ENCODE measurements at places on chromosomes 13 and 19.
A peak's percentile ranks its signal among the peaks of the same experiment; 100 is the strongest.

GRCh38 chr19:42619271-42619670 is 24.5 kb upstream of the CEACAM8 start:
- DNase-seq: no peak

DNA sequence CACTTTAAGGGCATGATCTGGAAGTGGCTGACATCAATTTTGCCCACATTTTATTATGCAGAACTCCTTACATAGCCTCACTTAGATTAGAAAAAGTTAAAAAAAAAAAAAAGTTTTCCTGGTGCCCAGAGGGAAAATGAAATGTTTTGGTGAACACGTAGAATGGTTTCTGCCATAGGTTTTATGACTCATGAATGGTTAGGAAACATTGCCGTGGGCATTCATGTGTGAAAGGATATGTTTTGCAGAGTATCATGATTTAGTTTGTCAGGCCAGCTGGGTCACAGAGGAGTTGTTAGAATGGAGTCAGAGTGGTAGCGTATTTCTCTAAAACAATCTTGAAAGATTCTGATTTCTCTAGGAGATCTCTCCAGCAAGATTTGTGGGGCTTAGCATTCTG is 133.8 kb downstream of the MRPL57 start:
- no peak for DNase-seq

DNA sequence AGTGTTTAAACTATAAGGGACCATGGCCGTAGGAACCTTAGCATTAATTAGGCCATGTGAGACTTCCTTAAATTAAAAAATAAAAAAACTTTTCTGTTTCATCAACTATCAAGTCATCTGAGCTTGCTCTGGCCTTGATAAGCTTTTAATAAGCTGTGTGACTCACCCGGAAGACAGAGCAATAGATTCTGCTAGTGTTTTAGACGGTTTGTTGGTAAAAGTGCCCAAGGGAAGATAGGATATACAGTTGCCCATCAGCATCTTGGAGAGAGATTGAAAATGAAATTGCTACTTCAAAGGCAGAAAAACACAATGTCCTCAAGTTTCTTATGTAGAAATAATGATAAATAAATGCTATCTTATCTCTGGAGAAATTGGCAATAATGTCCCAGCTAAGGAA is 31.2 kb upstream of the RCBTB2 start:
- DNase-seq: no peak

DNA sequence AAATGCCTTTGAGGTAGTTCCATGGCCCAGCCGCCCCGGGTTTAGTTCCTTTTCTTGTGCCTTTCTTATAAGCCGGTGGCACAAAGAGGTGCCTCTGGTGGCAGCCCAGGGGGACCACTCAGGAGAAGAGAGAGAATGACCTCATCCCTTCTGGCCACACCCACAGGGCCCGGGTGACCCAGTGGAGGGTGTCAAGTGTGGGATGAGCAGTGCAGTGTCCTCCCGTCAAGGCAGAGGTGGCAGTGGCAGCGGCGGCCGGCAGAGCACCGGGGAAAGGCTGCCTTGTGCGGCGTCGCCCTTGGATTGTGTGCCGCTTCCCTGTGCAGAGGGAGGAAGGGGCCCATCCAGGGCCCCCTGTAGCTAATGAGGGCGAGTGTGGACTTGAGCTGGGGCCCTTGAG is 47.9 kb downstream of the KDM4B start:
- no peak for DNase-seq

DNA sequence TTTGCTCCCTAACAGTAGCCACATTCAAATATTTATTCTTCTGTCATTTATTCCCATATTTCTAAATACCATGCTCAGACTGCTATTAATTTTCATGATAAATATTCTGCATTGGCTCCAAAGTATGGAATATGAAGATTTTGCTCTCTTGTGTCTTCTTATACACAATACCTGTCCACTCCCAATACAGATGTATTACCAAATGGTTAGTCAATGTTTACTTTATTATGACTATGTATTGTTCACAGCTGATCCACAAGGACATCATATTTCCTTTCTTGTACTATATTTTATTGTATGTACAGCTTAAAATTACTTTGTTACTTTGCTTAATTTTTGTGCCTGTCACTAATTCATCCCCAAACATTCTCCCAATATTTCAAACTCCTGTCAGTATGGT is 322.3 kb downstream of the OXGR1 start:
- DNase-seq: no peak

DNA sequence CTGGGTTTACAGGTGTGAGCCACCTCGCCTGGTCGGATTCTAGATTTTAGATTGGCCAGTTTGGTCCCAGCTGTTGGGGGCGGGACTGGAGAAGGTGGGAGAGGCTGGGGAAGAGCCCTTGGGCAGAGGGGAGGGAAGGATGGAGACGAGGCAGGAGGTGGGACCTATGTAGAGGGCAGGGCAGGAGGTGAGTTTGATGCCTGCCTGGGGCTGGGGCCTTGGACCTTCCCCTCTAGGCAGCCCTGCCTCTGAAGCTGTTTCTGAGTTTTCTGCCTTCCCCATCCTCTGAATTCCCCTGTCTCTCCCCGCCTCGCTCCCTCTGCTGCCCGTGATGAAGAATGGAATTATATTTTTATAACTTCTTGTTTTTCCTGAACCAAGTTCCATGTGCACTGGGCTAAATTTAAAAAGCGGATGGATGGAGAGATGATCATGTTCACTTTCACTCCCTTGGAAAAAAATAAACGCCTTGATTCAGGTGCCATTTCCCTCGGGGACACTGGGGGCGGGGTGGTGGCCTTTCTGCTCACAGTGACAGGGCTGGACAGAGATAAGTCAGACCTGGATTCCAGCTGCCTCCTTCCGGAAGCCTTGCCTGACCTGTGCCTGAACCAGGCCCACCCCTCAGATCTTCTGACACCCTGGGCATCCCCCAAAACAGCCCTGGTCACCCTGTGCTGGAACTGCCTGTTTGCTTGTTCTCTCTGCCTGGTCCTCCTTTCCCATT is 16.5 kb upstream of the TNFAIP8L1 start:
- DNase-seq: no peak

GRCh38 chr13:109764045-109764444 is 22.3 kb downstream of the IRS2 start:
- DNase-seq: no peak

- DNase-seq: no peak
Measured at GRCh38 chr13:20435616-20436368, 89.9 kb downstream of the CRYL1 start.

DNA sequence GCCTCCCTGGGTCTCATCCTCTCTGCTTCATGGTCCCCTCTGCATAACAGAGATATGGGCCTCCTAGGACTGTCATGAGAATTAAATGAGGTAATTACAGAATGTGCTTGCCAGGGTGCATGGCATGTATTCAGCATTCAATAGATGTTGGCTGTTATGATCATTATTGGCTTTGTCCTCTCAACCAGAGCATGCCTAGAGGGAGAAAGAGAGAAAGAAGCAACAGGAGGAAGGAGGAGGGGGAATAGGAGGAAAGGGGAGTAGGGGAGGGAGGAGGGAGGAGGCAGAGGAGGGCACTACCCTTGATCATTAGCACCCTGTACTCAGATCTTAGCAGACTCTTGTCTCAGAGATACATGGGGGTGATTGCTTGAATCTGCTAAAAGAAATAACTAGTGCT is 41.0 kb upstream of the SIAH3 start:
- no peak for DNase-seq

GRCh38 chr19:55257461-55258420 is 1.1 kb downstream of the PPP6R1 start:
- DNase-seq: no peak

DNA sequence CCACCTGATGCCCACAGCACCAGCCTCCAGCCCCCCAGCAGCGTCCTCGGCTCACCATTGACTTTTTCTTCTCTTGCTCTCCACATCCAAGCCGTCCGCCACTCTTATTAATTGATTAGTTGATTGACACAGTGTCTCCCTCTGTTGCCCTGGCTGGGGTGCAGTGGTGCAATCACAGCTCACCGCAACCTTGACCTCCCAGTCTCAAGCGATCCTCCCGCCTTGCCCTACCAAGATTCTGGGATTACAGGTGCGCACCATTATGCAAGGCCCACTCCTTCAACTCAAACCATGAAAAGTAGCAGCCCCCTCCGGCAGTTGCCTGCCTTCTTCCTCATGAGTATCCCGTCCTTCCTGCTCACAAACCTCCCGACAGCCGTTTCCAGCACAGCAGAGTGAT is 921 bp upstream of the TEX29 start:
- no peak for DNase-seq

GRCh38 chr13:96000069-96000468 is 53.1 kb downstream of the UGGT2 start:
- no peak for DNase-seq

DNA sequence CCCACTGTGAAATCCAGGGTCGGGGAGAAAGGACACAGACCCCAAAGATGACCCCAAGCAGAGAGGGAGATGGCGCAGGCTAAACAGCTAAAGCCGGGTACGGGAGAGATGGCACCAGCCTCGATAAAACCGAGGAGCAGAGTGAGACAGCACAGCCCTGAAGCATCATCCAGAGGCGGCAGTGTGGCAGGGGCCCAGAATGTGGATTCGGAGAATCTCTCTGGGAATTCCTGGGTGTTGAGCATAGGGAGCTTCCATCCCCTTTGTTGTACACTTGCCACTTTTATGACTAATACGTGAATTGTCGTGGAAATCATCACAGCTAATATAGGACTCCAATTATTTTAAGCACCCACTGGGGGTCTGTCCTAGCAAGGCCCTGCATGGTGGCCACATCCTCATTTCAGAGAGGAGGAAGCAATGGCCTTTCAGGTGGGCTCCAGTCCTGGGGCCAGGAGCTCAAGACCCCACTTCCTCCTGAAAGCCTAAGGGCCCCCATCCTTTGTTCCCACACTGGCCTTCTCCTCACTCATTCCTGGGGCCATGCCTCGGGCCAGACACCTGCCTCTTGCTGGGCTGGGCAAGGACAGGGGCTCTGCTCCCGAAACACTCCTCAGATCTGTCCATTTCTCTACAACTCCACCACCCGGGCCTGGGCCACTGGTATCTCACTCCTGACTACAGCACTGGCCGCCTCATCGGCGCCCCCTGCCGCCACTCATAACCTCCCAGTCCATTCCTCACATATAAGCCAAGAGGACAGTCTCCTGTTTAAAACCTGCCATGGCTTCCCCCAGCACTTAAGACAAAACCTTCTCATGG is 29.3 kb upstream of the ATP1A3 start:
- no peak for DNase-seq

- DNase-seq: no peak
Measured at GRCh38 chr13:88976466-88976865, 1305.3 kb downstream of the SLITRK5 start.

DNA sequence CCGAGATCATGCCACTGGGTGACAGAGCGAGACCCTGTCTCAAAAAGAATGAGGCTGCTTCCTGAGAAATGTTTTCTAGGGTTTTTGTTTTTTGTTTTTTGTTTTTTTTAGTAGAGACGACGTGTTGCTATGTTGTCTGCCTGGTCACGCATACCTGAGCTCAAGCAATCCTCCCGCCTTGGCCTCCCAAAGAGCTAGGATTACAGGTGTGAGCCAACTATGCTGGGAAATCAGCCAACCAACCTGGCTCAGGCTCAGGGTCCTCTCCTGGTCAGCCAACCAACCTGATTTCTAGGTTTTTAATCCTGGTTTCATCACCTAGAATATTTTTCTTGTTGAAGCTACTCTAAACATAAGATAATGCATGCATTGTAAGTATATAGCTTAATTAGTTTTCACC is 7.8 kb downstream of the DHX34 start:
- DNase-seq: no peak

DNA sequence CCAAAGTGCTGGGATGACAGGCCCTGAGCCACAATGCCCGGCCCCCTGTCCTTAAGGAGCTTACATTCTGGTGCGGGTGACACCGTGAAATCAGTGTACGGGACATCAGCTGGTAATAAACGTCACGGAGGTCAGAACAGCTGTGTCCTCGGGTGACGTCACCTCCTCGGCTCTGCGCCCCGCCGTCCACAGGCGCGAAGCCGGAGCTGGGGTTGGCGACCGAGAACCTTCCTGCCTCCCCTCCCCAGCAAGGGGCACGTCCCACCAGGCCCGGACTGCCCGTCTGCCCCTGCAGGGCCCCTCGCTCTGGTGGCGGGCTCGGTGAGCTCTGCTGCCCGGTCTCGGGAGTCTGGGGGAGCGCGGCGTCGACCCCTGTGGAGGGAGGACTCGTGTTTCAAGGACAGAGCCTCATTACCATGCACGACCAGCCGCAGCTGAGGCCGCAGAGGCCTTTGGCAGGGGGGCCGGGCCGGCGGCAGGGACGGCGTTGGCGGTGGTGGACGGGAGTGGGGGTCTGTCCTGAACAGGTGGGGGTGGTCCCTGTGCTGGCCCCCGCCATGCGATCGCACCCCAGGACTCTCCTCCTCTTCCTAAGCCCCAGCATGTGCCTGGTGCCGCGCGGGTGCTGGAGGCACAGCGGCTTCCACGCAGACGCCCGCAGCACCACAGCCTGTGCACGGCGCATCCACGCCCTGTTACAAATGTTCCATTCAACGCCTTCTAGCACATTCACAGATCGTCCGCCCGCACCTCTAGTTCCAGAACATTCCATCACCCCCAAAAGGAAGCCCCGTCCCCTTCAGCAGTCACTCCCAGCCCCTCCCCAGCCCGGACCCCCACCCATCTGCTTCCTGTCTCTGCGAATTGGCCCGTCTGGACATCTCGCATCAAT is 5.4 kb downstream of the LINGO3 start:
- DNase-seq: no peak

DNA sequence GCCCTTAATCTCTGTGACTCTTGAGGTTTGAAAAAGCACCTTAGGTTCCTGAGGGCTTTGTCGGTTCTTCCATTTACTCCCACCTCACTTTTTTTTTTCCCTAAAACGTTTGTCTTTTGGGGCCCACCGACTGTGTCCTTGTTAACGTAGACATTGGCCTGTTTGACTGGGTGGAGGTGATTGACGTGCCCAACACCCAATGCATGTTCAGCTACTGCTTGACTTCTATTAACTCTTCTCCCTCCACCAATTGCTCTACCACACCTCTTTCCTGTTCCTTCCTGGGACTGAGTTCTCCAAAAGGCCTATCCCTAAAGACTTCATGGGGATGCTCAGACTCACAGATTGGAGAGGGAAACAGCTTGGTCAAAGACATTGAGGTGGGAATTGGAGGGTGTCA is 17.3 kb downstream of the CKM start:
- DNase-seq: no peak

GRCh38 chr13:78638216-78638615 is 20.7 kb downstream of the OBI1 start:
- no peak for DNase-seq

DNA sequence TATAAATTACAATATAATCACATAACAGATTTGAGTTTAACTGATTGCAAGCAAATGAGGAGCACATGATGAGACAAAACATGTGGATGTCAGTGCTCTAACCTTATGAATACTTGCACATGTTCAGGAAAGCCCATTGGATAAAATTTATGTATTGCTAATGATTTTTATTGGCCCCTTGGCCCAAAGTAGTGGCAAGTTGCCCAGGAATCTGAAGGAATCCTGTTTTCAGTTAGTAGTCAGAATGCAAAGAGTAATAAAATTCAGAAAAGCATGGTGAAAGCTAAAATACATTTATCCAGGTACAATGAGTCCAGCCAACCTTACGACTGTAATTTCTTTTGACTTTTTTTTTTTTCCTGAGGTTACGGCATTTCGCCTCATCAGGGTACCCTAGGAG is 1539.4 kb downstream of the EFNB2 start:
- DNase-seq: no peak

GRCh38 chr19:6737873-6738786 is 750 bp upstream of the GPR108 start:
- peak; percentile 75 for DNase-seq

GRCh38 chr13:27270594-27271520 is at the start of gene RASL11A:
Gene RASL11A (plus strand): TSS chr13:27270830. CDS start chr13:27270945, 115 bp downstream.
- peak; percentile 45 for DNase-seq

- DNase-seq: no peak
Measured at GRCh38 chr13:50131920-50132903, 117.0 kb downstream of the KCNRG start.

- no peak for DNase-seq
Measured at GRCh38 chr13:81116461-81117282, 775.7 kb upstream of the SPRY2 start.
